ENCODE measurements at places on chromosomes 5 and 9.

GRCh38 chr5:175862131-175863012 is 9.0 kb upstream of the CPLX2 start:
- DNase-seq, result no peak

GRCh38 chr5:174692982-174693422 is 31.4 kb upstream of the MSX2 start:
- peak; percentile 30 for DNase-seq

- no peak for DNase-seq
Measured at GRCh38 chr5:174397206-174397605, 327.2 kb upstream of the MSX2 start.

GRCh38 chr9:92133949-92134604 is 18.9 kb upstream of the SPTLC1 start:
- DNase-seq, result peak; percentile 78

- DNase-seq, result peak; percentile 30
Measured at GRCh38 chr9:18673179-18673578, 199.2 kb downstream of the ADAMTSL1 start.

DNA sequence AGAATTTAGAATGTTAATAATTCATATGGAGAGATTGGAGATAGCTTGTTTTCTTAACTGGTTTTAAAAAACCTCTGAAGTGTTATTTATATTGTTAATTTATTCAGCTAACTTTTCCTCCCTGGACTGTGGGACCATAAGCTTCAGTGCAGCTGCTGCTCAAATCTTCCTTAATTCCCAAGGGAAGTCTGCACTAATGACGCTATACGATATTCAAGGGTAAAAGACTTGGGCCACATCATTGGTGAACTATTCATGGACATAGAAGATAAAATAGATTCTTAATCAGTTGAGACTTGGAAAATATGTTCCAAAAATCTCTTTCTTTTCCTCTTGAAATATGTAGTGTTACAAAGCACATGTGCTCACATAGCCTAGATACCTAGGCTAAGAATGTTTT is 31.1 kb upstream of the GAS1 start:
- DNase-seq, result no peak

DNA sequence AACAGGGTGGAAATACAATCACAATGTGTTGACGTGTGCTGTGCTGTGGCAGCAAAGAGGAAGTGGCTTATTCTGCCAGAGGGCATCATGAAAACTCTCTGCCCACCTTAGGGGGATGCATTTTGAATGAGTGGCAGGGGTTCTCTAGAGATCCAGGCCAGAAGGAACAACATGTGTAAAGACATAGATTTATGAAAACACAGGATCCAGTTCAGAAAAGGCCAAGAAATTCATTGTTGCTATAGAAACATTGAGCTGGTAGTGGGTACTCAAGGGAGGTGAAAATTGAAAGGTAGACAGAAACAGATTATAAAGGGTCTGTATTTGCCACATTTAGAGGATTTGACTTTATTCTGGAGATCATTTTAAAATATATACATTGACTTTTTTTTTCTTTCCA is 417.7 kb downstream of the ENC1 start:
- no peak for DNase-seq

DNA sequence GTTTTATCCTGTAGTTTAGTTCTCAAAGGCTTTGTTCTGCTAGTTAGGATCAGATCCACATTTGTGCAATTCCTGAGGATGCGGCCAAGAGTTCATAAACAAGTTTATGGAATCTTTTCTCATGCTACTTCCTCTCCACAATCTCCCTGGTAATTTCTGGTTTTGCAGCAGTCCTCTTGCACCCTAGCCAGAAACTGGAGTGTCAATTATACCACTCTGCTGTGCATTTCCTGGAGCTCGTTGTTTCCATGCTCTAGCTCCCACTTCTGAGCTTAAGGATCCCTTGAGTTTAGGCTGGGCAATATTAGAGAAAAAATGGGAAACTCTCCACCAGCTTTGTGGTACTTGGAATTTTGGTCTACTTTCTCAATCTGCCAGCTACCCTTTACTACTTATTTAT is 474.7 kb downstream of the DIRAS2 start:
- no peak for DNase-seq

DNA sequence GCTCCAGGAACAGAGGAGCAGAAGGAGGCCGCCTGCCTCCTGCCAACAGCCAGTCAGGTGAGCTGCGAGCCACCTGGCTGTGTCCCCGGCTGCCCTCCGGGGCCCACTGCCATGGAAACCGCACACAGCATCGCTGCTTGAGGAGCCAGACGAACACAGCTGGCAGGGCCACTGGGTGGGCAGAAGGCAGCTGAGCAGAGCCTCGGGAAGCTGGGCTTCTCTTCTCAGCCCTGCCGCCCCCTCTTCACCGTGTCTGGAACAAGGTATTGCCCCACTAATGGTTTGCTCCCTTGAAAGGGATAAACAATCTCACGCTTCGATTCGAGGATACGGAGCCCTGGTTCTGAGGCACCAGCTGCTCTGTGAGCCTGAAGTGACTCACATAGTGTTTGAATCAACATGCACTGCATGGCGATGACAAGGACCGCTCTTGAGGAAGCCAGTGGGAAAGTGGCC is 63.7 kb upstream of the RUFY1 start:
- peak; percentile 50 for DNase-seq

DNA sequence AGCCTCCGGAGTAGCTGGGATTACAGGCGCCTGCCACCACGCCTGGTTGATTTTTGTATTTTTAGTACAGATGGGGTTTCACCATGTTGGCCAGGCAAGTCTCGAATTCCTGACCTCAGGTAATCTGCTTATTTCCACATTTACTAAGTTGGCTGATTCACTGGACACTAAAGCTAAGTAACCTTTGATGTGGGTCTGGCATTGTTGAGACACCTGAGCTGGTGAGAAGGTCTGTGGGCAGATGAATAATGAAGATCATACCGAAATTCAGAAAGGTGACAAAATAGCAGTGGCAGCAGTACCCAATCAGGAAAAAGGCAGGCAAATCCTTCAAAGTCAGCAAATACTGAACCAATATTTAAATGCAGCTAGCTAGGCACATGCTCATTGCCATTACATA is 210.6 kb upstream of the ZNF608 start:
- no peak for DNase-seq

DNA sequence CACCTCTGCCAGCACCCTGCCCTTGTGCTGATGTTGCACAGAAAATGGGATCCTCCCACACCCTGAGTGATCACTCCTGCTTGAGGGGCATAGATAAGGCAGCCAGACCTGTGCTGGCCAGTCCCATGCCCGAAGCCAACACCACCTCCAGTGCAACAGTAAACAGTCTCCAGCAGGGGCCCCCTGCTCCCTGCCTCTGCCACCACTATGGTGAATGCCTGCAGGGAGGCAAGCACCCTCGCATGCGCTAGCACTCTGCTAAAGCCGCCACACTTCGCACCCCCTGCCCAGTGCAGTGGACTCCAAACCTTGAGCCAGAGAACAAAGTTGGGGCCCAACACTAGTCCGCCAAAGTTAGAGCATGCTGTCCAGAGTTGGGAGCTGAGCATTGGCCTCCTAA is 118.7 kb downstream of the PJA2 start:
- no peak for DNase-seq

GRCh38 chr5:31754741-31755675 is 116.1 kb downstream of the PDZD2 start:
- DNase-seq, result no peak

GRCh38 chr5:72066705-72067107 is 40.6 kb upstream of the MAP1B start:
- no peak for DNase-seq

GRCh38 chr9:31492229-31492628 is 892.2 kb upstream of the ACO1 start:
- no peak for DNase-seq

DNA sequence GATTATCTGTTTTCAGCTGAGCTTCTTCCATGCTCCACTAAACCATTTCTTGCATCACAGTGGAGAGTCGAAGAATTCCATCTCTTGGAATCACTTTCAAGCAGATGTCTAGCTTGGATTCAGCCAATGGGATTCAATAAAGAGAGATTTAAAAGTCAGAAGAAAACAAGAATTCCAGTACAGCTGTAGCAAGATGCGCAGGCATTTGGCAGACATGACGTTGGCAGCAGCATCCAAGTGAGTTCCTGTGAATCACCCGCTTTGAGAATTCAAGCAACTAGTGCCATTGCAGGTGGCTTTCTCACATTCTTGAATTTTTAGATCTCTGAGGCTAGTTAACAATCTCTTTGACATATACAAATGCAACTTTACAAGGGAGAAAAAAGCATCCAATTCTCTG is 467.0 kb downstream of the CDH10 start:
- DNase-seq, result no peak

GRCh38 chr9:110050925-110051355 is 157.0 kb downstream of the C9orf152 start:
- no peak for DNase-seq

DNA sequence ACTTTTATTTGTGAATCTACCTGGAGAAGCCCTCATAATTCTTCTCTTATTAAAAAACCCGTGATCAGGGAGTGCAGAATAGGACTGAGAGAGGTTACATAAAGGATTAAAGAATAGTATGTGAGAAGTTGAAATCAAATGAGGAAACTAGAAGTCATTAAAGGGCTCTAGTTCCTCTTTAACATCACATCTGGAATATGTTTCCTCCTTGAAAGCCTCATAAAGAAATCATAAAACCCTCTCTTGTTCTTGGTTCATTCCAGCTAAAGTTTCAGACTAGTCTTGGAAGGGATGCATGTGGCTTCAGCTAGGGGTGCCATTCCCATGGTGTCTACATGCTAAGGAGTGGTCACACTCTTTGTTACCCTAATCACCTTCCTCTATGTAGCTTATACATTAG is 5.7 kb upstream of the C5orf46 start:
- no peak for DNase-seq

- peak; percentile 26 for DNase-seq
Measured at GRCh38 chr9:112332214-112332613, 1.2 kb downstream of the PTBP3 start.

- no peak for DNase-seq
Measured at GRCh38 chr9:18238254-18238653, 235.7 kb upstream of the ADAMTSL1 start.

DNA sequence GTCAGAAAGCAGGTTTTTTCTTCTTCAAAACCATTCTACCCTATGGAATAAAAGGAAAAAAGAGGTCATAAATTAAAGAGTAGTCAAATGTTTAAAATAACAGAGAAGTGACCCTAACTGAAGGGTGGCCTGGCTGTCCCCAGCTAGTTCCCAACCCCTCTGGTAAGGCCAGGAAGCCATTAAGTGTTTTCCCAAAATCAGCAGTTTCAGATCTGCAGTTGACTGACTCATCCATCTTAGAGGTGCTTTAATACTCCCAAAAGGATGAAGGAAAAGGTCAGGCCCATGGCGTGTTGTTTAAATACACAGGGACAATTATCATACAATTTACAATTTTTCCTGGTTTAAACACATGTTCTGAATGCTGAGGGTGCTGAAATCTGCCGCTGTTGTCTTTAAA is 47.9 kb upstream of the TBC1D9B start:
- no peak for DNase-seq

DNA sequence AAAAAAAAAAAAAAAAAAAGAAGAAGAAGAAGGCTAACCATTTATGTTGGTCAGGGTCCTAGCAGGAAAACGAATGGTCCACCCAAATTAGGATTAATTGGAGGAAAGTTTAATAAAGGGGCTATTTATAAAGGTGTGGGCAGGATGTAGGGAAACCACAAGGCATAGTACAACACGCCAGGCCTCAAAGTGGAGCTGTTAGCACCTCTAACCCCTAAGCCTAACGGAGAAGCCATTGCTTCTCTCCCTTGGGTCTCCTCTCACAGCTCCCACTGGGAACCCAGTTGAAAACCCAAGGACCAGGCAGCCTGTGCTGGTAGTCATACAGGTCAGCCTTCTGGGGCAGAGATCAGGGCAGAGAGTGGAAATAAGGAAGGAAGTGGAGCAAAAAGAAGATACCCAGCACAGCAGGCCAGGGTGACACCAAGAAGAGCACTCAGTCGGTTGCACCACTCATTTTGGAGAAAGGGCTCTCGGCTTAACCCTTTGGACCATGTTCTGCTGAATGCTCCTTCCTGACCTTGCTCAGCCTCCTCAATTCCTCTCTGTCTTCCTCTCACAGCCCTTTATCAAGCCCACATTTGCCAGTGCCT is 8.8 kb upstream of the GLIPR2 start:
- no peak for DNase-seq

DNA sequence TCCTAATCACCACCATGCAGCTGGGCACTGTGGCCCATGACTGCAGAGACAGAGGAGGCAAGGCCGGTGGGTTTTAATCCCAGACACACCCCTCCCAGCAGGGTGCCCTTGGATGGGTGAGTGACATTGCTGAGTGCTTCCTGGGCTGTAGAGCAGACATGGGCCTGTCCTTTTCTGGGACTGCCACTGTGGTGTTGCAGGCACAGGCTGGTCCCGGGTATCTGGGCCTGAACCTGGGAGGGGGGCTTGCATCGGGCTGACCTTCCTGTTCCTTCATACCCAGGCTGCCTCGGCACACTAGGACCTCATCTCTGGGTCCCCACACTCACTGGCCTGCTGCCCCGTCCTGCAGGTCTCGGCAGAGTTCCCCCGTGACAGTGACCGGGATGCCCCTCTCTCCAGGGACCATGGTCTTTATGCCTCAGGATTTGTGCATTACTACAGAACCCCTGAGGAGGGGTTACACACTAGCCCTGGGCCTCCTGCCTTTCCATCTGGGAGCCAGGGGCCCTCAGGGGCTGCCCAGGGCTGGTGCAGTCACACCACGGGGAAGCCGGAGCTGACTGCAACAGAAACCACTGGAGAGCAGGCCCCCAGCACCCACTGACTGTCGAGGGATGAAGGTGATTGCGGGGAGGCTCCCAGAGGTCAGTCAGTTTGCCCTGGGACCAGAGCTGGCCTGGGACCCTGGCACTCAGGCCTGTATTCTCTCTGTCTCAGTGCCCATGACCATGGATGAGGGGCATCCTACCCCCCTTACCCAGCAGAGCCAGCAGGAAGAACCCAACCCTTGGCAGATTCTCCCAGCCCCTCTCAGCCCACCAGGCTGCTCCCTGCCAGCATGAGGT is 8.9 kb upstream of the SLC25A48 start:
- no peak for DNase-seq

- no peak for DNase-seq
Measured at GRCh38 chr9:93825348-93826115, 129.6 kb downstream of the BARX1 start.

DNA sequence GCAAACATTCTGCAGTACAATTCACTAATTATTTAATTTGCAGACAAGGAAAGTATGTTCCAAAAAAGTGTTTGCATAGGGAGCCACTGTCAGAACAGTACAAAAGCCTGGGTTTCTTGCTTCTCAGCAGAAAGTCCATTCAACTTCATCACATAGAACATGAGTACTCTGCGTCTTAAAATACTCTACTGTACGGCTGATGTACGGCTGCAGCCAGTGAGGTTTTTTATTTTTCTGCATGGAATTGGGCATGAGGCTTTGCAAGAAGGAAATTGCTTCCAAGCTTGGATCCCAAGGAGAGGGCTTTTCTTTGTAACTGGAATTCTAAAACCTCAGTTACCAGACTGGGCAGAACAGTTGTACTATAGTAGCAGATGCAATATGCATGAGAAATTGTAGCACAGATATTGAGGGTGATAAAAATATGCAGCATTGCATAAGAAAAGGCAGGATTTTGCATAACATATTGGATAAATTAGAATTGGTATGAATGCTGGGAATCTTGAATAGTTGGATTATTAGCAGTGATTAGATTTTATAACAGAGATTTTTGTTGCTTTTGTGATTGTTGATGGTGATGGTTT is 178.1 kb upstream of the CDH9 start:
- no peak for DNase-seq

- DNase-seq, result no peak
Measured at GRCh38 chr9:137580209-137580953, 1.7 kb upstream of the DPH7 start.
